NCI-H1092 treated with DMSO at 0.1 percent for 48 hours (cell line): ENCODE measurements at places on chromosomes 6 and 20.

DNA sequence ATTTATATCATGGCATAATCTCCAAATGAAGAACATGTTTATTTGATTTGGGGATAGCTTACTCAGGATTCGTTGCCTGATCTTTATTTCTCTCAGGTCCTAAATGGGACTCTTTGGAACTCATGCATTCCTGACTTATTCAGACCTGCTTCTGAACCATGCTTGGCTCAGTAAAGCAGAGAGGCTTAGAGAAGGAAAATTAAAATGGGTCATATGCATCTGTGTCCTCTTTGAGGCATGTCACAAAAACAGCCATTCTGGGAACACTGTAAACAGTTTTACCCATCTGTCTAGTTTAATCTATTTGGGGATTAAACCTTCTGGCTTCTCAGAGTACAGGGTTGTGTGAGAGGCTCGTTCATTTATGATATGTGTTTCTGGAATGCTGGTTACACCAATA lies 1017.3 kb downstream of the KIF16B start:
- no peak for DNase-seq

DNA sequence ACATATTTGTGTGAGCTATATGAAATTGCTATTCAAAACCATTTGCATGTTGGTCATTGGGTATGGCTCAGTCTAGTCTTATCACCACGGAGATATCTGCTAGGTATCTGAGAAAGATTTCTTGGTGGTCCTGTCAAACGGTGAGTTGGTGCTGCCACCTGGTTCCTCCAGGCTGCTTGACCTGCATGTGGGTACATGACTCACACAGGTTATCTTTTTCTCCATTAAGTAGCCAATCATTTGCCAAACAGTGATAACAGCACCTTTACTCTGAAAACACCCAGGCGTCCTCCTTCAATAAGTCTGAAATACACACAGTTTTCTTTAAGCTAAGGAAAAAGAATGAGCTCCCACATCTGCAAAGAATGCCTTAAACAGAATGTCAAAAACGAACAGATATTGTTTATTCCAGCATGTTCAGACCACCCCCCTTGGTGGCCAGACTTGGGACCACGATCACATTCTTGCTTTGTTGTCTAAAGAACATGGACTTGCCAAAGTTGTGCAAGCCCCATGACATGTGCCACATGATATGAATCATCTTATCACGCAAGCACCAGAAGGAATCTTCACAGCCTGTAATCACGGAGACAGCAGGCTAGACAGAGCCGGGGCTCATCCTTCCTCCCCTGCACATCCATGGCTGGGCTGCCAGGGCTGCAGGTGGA lies 200.7 kb upstream of the THBS2 start:
- no peak for DNase-seq

GRCh38 chr6:13668291-13668928 lies 43.2 kb downstream of the RANBP9 start:
- no peak for DNase-seq

- no peak for DNase-seq
These were observed 292.3 kb upstream of the RNF217 start for GRCh38 chr6:124669713-124670480.

GRCh38 chr6:82216549-82216948 lies 31.0 kb downstream of the IBTK start:
- no peak for DNase-seq

DNA sequence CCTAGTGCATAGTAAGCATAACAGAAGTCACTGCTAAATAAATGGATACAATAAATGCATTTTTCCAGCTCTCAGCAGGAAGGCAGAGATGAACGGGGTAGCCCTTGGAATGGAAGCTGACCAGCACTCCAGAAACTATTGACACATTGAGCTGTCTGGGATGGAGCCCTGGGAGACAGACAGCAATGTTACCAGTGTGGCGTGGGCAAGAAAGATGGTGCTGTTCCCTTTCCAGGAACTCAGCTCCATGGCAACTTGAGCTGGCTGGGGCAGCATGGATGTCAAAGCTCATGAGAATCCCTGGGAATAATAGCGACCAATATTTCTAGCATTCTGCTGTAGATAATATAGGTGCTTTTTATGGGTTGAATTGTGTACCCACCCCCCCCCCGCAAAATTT lies 104.3 kb upstream of the PTPRT start:
- no peak for DNase-seq

DNA sequence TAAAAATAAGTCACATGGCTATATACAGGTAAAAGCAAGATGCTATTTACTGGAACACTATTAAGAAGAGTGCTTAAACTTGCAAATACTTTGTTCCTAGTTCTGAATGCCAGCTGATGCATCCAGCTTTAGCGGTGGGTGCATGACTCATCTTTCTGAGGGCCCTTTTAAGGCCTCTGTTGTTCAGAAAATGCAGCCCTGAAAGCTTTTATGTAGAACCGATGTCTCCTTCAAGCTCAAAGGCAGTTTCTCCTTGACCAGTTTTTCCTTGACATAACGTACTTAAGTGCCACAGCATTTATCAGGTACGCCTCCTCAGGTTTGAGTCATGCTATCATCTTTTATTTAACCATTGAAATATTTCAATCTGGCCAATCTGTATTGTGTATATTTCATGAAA lies 82.8 kb downstream of the MLIP start:
- no peak for DNase-seq
